NCI-H1417 treated with DMSO at 0.1 percent for 48 hours (cell line): ENCODE measurements at places on chromosomes 1 and 21.
A peak's percentile ranks its signal among the peaks of the same experiment; 100 is the strongest.

GRCh38 chr1:60025552-60025951, 48.0 kb downstream of the C1orf87 start:
- DNase-seq = no peak

DNA sequence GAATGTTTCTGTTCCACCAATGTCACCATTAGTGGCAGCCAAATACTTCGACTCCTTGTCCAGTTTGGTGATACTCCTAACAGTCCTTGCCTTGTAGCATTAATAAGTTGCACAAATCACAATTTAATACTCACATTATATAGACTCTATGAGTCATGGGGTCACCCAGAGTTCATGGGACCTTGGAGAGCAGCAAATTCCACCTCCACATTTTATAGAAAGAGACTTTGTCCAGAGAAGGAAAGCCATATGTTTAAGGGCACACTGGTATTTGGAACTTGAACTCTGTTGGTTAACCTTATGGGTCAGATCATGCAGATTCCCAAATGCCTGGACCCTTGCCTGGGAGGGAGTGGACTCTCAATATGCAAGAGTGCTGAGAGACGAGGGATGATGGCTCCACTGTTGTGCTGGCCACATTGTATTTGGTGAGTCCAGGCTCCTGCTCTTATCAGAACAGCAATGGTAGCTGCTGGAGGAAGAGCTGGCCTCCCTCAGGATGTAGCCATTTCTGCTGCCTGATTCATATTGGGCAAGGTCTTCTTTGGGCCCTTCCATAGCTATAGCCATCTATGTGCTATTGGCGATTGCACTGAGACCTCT, 30.6 kb downstream of the DNAJC6 start:
- DNase-seq = no peak

GRCh38 chr1:37497832-37498231, 16.7 kb downstream of the MEAF6 start:
- peak; percentile 40 for DNase-seq

GRCh38 chr1:116172666-116173065, 61.5 kb downstream of the MAB21L3 start:
- DNase-seq = no peak

DNA sequence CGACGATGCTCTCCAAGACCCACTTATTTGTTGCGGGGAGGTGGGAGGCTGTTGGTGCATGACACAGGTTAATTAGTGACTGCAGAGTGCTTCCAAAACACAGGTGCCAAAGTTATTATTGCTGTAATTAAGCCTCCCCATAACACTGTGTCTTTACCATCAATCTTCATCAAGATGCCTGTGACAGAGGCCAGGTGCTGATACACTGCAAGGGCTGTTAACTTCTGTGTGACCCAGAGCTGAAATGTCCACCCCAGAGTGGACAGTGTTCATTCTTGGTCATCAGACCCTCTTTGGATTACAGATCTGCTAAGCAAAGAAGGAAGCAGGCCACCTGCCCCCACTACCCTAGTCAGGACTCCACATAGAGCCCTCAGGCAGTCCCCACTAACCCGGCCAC, 55.5 kb downstream of the CAPN8 start:
- DNase-seq = peak; percentile 81

DNA sequence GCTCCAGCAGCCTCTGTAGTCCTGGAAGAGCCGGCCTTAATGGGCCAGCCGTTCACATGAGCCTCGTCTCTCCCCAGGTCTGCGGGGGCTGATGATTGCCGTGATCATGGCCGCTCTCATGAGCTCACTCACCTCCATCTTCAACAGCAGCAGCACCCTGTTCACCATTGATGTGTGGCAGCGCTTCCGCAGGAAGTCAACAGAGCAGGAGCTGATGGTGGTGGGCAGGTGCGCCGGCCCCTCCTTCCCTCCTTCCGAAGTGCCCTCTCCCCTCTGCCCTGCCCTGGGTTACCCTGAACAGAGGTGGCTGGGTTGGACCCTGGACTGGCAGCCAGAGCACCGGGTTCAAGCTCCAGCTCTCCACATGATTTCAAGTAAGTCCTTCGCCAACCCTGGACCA, 13.1 kb downstream of the SLC5A9 start:
- DNase-seq = no peak

DNA sequence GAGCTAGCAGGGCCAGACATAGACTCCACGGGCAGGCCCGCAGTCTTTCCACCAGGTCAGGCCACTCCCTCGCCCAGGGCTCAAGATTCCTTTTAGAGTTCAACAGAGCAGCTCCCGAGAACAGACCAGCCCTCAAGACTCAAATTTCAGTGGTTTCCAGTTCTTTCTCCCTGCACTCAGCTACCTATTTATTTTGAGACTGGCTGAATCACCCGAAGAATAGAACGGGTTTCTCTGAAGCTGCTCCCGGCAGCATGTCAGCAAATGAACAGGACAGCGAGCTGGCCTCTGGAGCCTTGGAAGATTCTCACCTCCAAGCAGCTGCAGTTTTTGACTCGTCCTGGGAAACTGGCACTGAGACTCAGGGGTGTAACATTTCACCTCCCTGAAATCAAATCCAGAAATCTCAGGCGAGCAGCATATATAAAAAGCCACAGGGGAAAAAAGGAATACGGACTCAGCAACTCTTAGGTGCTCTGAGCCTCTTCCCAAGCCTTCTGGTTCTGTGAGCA, 177.9 kb downstream of the CLIC6 start:
- no peak for DNase-seq

GRCh38 chr1:55894521-55894920, 679.4 kb upstream of the USP24 start:
- DNase-seq = no peak

- DNase-seq = no peak
Observed at GRCh38 chr1:17742583-17742982, 12.6 kb upstream of the ACTL8 start.

- DNase-seq = no peak
Observed at GRCh38 chr1:117985239-117985638, 55.7 kb downstream of the WDR3 start.

DNA sequence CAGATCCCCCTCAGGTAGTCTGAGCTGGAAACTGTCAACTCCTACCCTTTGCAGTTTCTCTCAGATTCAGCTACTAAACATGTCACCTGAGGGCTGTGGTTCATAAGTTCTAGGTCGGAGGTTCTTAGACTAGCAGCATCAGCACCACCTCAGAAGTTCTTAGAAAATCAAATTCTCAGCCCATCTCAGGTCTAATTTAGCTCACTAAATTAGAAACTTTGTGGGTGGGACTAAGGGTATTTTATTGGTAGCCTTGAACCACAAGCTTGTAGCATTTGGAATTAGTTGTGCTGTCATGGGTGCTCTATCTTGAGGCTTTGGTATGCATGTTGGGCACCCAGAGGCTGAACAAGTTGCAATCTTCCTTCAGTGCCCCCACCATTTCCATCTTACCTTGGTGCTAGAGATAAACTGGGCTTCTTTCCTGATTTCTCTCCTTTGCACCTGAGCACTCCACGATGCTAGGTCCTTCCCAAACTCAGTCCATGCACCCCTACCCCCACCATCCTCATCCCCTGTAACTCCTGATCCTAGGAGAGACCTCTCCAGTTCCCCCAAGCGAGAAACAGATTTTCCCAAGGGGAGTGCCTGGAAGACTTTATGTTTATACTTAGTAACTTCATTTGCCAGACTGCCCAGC, 54.2 kb downstream of the S1PR1 start:
- DNase-seq = no peak

DNA sequence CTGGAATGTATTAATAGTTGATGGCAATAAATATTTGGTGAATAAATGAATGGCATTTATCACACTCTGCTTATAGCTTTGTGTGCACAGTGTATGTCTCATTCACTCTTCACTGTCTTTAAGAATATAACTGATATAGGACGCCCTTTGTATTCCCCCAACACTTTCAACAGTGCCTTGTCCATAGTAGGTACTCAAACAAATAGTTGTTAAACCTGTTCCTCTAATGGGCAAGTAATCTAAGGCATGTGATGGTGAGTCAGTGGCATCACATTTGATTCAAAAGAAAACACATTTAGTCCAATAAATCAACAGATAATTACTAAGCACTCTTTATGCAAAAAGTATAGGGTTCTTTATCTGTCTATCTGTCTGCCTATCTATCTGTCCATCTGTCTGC, 11.2 kb upstream of the RXRG start:
- DNase-seq = peak; percentile 63

DNA sequence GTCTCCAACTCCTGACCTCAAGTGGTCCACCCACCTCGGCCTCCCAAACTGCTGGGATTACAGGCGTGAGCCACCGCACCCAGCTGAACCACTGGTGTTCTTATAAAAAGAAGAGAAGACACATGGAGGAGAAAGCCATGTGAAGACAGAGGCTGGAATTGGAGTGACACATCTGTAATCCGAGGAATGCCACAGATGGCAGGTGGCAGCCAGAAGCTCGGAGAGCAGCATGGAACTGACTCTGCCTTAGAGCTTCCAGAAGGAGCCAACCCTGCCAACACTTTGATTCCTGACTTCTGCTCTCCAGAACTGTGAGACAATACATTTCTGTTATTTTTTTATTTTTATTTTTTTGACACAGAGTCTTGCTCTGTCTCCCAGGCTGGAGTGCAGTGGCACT, 59.0 kb upstream of the ATP2B4 start:
- DNase-seq = no peak

- no peak for DNase-seq
Observed at GRCh38 chr1:70156529-70157120, 48.8 kb downstream of the LRRC40 start.

- DNase-seq = no peak
Observed at GRCh38 chr1:27070390-27071048, 57.9 kb upstream of the TENT5B start.

DNA sequence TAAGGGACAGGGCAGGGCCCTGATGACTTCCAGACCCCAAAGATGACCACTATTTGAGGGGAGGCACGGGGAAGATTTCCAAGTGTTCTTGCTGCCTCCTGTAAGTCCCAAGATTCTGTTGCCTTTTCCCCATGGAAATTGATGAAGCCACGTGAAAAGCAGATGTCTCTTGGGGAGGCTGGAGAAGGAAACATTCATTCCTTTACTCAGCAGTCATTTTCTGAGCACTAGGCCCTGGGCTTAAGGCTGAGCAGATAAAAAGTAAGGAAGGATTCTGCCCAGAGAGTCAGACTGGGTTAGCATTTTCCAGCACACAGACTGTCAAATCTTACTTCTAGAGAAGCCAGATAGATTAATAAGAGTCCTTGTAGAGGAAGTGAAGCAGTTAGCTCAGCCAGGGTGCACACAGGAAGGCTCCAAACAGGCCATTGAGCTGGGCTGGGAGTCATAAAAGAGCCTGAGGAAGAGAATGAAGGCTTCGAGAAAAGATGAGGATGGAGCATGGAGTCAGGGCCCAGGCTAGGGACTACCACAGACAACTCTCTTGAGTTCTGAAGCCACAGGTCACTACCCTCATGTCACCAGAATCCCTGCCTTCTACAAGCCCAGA, 10.1 kb downstream of the EXTL1 start:
- no peak for DNase-seq

GRCh38 chr21:15904389-15904788, 174.6 kb downstream of the USP25 start:
- DNase-seq = no peak

DNA sequence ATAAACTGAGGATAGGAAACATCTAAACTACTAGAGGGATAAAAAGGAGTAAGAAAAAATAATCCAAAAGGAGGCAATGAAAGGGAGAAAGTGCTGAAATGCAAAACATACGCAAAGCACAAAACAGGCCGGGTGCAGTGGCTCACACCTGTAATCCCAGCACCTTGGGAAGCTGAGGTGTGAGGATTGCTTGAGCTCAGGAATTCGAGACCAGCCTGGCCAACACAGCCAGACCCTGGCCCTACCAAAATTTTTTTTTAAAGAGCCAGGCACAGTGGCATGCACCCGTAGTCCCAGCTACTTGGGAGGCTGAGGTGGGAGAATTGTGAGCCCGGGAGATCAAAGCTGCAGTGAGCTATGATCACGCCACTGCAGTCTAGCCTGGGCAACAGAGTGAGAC, 10.5 kb downstream of the SPOCD1 start:
- DNase-seq = no peak

DNA sequence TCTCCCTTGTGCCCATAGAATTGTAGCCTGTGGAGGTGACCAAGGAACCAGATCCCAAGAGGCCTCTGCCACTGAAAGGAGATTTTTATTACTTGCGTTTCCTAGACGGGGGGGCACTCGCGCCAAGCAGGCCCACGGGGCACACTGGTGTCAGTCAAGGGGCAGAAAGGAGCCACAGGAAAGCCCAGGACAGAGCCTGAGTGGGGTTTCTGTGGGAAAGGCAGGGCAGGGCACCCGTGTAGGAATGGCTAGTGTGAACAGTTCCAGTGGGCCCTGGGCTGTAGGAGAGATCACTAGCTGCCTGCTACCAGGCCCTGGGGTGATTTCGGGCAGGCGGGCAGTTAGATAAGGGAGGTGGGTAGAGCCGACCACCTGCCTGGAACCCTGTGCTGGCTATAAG, 70.8 kb downstream of the ADARB1 start:
- no peak for DNase-seq

GRCh38 chr1:16351456-16351993, 755 bp downstream of the FBXO42 start:
- DNase-seq = no peak

DNA sequence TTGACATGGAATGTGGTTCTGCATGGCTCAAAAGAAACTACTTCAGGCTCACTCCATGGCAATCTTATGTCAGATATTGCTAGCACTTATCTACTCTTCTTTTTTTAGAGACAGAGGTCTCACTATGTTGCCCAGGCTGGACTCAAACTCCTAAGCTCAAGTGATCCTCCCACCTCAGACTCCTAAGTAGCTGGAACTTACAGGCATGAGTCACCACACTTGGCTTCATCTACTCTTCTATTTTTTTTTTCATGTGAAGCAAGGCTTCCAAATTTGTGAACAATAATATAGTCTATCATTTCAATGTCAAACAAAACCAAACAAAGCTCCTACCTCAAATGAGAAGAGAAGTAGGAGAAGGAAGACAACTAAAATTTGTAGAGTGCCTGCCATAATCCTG, 7.5 kb upstream of the PSEN2 start:
- no peak for DNase-seq

DNA sequence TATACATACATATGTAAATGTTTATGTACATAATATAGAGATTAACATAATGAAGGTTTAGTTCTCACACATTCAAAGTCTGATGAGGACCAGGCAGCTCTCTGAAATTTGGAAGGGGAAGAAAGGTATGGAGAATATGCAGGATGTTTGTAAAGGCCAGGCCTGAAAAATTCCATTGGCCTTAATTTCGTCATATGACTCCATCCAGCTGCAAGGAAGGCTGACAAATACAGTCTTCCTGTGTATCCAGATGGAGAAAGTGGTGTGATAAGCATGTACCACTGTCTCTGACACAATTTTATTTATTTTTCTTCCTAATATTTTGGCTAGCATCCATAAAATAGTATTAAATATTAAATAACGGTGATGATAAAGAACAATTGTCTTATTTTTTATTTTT, 6.3 kb upstream of the SGIP1 start:
- DNase-seq = no peak

- DNase-seq = no peak
Observed at GRCh38 chr1:226579781-226580323, 31.3 kb downstream of the STUM start.

- no peak for DNase-seq
Observed at GRCh38 chr1:2019172-2019543, at the start of gene GABRD. TSS of gene GABRD (plus strand) at chr1:2019345. CDS start at chr1:2019424, 79 bp downstream.
